H1 (cell line): ENCODE measurements at places on chromosomes 6 and 20.

DNA sequence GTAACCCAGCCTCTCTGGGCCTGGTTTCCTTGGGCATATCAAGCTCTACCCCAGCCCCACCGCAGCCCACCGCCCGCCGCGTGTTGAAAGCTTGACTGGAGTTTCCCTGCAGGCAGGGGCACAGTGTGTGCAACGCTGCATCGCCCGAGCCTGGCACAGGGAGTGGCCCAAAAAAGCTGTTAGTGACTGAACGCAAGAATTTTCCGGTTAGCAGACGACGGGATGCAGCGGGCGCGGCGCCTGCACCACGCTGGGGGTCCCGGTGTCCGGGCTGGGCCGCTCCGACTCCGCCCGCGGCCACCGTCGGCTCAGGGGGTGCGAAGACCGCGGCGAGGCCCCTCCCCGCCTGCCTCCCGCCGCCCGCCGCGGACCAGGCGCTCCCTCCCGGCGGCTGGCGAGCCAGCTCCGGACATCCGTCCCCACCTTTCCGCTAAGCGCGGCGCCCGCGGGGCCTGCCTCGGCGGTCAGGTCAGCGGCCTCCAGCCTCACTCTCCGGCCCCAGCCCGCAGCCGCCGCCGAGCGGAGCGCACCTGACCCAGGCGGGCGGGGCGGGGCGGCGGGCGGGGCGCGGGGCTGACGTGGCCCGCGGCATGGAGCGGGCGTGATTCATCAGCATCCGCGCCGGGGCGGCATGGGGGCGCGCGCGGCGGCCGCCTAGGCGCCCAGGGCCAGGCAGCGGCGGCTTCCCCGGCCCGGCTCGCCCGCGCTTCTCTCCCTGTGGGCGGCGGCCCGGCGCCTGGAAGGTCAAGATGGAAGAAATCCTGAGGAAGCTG lies at the start of gene ARFGEF3:
TSS of gene ARFGEF3 (plus strand) at position 602 of the 773 bp plus-strand sequence. CDS start at position 750, 148 bp downstream.
- peak; percentile 82 for DNase-seq

DNA sequence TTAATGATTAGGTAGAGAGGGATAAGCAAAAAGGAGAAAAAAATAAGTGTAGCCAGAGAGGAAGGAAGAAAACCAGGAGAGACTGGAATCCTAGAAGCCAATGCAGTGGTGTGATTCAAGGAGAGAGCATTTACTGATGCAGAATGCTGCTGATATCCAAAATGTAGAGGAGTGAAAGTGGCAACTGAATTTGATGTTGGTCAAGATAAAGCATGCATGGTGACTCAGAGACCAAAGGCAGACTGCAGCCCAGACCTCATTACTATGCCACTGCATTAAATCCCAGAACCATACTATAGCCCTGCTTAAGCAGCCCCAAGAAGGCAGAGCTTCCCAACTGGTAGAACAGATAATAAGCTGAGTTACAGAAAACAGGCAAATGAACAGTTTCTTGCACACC lies 15.8 kb downstream of the KLHL32 start:
- DNase-seq: no peak

- DNase-seq: no peak
These were observed 45.4 kb downstream of the MYO6 start for GRCh38 chr6:75794351-75794846.

GRCh38 chr6:158353883-158354877 lies 41.9 kb downstream of the TULP4 start:
- no peak for DNase-seq

- no peak for DNase-seq
These were observed 60.3 kb upstream of the PTPN1 start for GRCh38 chr20:50449738-50450492.

DNA sequence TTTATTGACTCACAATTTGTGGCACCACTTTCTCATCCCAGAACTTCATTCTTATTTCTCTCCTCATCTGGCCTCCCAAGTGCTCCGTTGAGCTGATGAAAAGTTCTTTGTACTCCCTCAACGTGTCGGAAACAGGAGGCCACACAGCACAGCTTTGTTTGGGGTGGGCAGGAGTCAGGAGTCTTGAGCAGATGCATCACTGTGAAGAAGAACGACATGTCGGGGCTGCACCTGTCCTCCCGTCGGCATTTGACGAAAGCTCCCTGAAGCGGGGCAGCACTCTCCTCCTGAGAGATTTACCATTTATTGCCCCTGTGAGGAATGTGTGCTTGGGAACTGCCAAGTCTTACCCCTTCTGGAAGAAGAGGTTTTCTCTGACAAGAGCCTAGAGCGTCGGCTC lies 28.1 kb downstream of the TAF8 start:
- no peak for DNase-seq

- DNase-seq: no peak
These were observed 129.5 kb upstream of the PTPN1 start for GRCh38 chr20:50380697-50381040.

- DNase-seq: no peak
These were observed 1212.1 kb upstream of the CITED2 start for GRCh38 chr6:140586426-140587061.

GRCh38 chr20:41166201-41167117 lies 29.1 kb downstream of the PLCG1 start:
- no peak for DNase-seq

DNA sequence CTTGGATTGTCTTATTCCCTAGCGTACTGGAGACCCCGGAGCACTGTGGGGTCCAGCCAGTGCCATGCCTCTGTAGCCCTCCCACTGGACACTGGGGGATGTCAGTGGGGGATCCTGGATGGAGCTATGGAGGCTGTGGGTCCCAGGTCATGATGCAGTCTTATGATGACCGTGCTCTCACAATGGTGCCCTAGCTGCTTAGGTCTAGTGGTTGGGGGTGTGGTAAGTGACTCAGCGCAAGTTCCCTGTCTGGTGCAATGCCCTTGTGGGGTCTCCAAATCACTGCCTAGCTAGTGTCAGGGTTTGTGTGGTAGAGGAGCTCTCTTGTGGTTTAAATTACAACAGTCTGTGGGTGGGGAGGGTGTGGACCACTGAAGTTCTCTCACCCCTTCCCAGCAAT lies 135.4 kb downstream of the CDC5L start:
- DNase-seq: no peak

DNA sequence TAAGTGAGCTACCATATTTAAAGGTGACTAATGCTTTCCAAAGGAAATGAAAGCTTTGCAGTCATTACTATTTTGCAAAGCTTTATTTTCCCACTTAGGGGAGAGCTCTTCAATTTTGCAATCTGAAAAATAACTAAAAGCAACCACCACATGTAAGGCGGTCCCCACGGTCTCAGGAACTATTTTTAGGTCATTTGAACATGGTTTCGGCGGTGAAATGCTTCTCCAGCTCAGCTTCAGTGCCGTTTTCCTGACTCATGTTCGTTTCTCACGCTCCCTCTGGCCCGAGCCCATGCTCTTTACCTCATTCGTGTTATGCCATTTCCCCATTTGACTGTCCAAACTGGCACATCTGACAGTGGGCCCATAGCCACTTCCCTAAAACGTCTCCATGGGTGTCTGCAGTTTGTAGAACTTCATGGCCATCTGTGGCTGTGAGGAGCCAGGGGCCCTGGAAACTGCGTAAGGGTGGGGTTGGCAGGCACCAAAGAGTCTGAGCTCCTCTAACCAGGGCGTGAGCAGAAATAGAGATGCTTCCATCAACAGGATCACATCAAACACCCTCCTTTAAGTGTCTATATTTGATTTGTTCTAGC lies 46.5 kb downstream of the ADTRP start:
- no peak for DNase-seq

- no peak for DNase-seq
These were observed 108.6 kb downstream of the VIP start for GRCh38 chr6:152859225-152859624.

DNA sequence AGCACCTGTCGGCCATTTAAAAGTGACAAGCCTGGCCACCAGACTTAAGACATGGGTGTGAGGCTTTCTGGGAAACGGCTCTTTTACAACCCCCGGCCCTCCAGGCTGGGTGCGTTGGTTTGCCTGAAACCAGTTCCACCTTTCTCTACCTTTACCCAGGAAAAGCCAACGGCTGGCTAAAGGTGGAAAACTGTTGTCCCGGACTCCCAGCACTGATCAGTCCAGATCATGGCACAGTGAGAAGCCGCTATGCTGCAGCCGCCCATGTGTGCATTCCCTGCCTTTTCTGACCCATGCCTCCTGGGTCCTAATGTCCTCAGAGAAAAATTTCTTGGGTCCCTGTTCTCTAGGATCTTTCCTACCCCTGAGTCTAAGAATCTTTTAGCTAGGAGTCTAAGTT lies 655.7 kb upstream of the HS3ST5 start:
- no peak for DNase-seq

DNA sequence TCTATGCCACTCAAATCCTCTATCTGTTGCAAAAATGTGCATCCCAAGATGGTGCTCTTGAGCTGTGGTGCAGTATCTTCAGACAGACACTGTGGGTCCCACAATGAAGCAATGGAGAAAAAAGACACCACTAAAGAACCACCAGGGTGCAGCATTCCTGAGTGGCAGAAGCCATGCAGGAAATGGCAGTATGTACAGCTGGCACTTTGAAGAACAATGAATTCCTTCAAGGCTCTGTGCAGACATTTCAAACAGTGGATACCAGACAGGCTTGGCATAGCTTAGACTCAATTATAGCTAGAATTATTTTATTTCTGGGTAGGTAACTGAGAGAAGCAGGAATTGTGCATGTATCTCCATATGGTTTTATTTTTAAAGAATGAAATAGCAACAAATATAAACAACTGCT lies 24.0 kb upstream of the HDAC2 start:
- peak; percentile 51 for DNase-seq

DNA sequence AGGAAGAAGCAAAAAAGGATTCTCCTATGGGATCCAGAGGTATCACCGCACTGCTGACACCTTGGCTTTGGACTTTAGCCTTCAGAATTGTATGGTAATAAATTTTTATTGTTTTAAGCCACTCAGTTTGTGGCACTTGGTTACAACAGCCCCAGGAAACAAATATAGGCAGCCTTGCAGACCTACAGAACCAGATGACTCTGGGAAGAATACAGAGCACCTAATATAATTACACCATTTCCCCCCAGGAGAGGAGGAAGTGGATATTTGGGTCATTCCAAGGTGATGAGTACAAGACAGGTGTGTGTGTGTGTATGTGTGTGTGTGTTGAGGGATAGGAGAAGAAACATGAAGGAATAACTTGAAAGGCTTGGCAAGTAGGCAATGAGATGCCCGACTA lies 84.2 kb upstream of the ENPP5 start:
- no peak for DNase-seq

- DNase-seq: no peak
These were observed 317.1 kb downstream of the PLCB1 start for GRCh38 chr20:8449123-8449522.

- peak; percentile 64 for DNase-seq
These were observed 9.3 kb upstream of the TRAF3IP2 start for GRCh38 chr6:111614833-111615582.

DNA sequence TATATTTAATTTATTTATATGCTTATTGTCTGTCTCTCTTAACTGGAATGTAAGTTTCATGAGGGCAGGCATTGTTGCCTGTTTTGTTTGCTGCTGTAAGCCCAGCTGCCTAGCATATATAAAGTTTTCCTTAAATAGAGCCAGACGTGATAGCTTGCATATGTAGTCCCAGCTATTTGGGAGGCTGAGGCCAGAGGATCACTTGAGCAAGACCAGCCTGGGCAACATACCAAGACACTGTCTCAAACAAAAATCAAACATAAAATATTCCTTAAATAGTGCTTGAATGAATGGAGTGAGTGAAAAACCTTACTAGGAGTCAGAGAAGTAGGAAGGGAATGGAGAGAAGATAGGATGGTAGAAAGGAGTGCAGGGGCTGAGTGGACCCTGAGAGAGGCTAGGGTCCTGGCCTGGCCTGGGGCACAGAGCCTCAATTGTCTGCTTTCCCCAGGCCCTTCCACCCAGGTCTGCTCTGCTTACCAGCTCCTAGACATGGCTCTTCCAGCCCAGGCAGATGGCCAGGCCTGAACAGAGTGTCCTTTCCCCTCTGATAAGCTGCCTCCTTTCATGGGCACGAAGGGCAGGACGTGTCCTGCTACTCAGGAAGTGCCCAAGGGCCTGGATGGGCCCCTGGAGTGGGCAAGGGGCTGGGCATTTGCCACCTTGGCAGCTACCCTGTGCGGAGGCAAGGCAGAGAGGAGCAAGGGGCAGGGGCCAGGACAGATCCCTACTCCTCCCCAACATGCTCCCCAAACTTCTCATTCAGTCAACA lies 17.7 kb upstream of the BAK1 start:
- DNase-seq: no peak

GRCh38 chr20:62620625-62621024 lies 21.7 kb upstream of the SLCO4A1 start:
- DNase-seq: no peak

GRCh38 chr6:11428371-11428770 lies 109.2 kb upstream of the TMEM170B start:
- DNase-seq: no peak

DNA sequence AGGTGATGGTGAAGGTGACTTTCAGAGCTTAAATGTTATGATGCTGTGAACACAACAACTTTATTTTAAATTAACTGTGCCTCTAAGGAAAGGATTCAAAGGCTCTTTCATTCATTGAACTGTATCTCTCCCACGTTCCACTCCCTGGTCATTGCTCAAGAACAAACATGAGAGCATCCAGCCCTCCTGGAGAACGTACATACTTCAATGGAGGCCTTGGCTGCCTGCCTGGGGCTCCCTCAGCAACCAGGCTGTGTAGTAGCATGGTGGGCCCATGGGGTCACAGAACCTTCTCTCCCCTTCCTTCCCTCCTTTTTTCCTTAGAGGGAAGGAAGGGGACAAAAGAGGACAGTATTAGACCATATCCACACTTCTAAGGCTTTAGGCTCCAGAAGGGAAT lies 234.3 kb downstream of the CDC5L start:
- DNase-seq: no peak

DNA sequence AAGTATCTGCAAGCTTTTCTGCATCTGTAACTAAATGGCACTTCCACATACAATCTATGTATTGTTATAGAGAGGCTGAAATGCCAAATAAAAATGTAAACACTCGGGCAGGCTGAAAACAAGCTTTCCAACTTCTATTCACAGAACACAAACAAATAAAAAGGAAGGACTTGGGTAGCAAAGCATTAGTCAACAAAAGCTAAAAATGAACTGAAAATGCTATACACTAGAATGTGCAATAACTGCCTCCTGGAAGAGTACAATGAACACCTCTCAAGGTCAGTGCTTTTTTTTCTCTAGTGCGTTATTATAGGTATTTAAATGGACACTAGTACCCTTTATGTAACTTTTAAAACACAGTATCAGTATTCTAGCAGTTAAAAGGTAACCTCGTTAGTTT lies 31.4 kb downstream of the STK38 start:
- no peak for DNase-seq

- no peak for DNase-seq
These were observed 222.2 kb upstream of the PRSS16 start for GRCh38 chr6:27025351-27025750.

GRCh38 chr20:41467220-41467619 lies 100.6 kb upstream of the EMILIN3 start:
- DNase-seq: no peak
